Esophagus squamous epithelium (tissue), 5 donors: ENCODE measurements at places on chromosomes 13 and 19. TPM values are rescaled to one million over a fixed set of nuclear protein-coding genes. Genes with fewer than 3 reads are reported as not detected.

Gene CLDN10
- 1.3 TPM for total RNA-seq

Gene IZUMO4
- 3.2 TPM for total RNA-seq

Gene SYCN
- total RNA-seq, result not detected

Gene PPAN
- total RNA-seq, result 56.1 TPM

Gene CD70
- 4.0 TPM for total RNA-seq

Gene GARIN5A
- 0.53 TPM for total RNA-seq

Gene KL
- total RNA-seq, result 1.1 TPM

Gene ZNF610
- 0.15 TPM for total RNA-seq

Gene ZNF69
- total RNA-seq, result 0.18 TPM

Gene PABPC3
- 0.19 TPM for total RNA-seq

Gene EID2B
- total RNA-seq, result 0.79 TPM

Gene PRRG2
- 7.7 TPM for total RNA-seq

Gene RAB3D
- 90.4 TPM for total RNA-seq

GRCh38 chr13:22789027-22789593, 391.7 kb upstream of the SGCG start:
- DNase-seq, result no peak

GRCh38 chr19:35959040-35959967, 23.1 kb downstream of the LRFN3 start:
- DNase-seq, result no peak

DNA sequence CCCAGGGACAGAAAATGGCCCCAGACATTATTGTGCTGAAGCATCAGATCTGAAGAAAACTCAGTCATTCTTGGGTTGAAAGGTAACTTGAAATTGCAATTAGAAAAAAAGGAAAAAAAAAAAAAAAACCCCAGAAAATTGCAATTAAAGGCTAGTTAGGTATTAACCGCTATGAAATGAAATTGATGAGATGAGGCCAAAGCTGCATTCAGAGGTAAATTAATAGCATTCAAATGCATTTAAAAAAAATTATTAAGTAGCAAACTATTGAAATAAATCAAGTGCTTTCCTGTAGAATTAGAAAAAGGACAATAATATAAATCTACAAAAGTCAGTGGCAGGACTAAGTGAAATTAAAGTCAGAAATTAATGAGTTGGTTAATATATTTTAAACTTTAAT, 6.4 kb downstream of the PGLS start:
- DNase-seq, result no peak

- no peak for DNase-seq
These were observed 557 bp downstream of the ZNF576 start for GRCh38 chr19:43596842-43597461.

DNA sequence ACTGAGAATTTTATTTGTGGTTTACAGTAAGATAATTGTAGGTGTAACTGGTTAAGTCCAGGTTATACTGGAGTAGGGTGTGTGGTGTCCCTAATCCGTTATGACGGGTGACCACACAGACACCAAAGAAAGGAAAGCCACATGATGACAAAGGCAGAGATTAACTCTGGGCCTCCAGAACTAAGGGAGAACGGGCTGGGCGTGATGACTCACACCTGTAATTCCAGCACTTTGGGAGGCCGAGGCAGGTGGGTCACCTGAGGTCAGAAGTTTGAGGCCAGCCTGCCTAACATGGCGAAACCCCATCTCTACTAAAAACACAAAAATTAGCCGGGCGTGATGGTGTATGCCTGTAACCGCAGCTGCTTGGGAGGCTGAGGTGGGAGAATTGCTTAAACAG, 10.2 kb upstream of the FUT2 start:
- no peak for DNase-seq

DNA sequence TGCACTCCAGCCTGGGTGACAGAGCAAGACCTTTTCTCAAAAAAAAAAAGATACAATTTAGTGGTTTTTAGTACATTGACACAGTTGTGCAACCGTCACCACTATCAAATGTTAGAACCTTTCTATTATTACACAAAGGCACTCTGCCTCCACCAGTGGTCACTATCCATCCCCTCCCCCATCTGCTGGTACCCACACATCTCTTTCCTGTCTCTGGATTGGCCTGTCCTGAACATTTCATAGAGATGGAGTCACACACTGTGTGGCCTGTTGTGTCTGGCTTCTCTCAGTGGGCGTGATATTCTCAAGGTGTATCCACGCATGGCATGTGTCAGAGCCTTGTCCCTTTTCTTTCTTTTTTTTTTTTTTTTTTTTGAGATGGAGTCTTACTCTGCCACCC, 11.2 kb downstream of the KDM4B start:
- DNase-seq, result no peak

DNA sequence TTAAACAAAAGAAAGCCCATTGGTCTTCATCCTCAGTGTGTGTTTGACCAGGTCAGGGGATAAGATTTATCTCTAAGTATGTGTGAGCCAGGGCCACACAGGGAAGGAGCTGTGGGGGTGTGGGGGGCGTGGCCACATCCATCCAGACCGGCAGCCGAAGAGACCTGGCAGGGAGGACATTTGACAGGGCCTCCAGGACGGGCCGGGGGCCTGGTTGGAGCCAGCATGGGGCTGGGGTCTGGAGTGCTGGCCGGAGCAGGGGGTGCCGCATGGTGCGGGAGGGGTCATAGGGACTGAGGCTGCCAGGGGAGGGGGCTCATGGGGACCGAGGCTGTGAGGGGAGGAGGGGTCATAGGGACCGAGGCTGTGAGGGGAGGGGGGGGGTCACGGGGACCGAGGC, 20.4 kb upstream of the GNA15 start:
- DNase-seq, result no peak

DNA sequence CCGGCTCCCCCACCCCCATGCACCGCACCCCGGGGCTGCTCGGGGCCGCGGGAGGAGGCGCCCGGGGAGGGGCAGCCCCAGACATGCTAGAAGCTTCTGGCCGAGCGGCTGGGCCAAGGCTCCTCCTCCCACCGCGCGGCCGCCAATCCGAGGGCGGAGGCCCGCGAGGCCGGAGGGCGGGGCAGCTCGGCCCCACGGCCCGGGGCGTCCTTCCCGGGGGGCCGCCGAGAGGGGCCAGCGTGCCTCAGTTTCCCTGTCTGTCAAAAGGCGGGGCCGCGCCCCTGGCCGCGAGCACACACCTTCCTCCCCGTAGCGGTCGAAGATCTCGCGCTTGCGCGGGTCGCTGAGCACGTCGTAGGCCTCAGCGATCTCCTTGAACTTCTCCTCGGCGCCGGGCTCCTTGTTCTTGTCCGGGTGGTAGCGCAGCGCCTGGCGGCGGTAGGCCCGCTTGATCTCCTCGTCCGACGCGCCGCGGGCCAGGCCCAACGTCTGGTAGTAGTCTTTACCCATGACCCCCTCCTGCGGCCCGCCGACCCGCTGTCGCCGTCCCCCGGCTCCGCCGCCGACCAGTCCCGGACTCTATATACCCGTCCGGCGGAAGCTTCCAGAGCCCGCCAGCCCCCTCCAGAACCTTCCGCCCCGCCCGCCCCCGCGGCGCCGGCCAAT, at the start of gene DNAJB1:
Gene DNAJB1, minus strand, starts transcription at position 558 of the 666 bp plus-strand sequence. Its CDS starts 48 bp downstream, at position 510.
- DNase-seq, result no peak

GRCh38 chr13:44263751-44264620, 109.6 kb upstream of the SERP2 start:
- no peak for DNase-seq

DNA sequence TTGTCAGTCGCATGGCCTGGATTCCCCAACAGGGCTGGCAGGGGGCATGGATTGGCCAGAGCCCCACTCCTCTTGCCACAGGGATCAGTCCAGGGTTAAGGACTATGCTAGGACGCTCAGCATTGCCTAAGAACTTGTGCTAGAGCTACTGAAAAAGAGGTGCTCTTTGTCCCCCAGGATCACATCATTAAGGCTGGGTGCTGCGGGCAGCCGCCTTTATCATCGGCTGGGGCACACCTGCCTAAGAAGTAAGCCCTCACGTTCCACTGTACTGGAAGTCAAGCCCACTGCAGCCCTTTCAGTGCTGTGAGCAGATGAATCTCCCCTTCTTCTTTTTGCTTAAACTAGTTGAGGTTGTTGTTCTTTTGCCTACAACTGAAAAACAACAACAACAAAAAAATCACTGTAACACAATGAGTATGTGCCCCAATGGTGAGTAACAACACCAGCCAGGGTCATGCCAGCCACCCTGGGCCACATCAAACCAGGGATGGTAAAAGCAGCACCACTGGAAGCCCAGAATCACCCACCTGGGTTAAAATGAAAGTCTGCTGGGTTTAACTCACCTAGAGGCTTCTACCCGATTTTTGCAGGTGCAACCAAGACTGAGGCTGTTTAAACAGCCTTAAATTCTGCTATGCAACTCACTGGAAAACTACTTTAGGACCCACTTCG, 20.6 kb downstream of the STK24 start:
- no peak for DNase-seq

GRCh38 chr13:61874970-61875579, 459.4 kb upstream of the PCDH20 start:
- no peak for DNase-seq

GRCh38 chr13:49110122-49110912, 109.8 kb upstream of the MLNR start:
- peak; percentile 1 for DNase-seq

DNA sequence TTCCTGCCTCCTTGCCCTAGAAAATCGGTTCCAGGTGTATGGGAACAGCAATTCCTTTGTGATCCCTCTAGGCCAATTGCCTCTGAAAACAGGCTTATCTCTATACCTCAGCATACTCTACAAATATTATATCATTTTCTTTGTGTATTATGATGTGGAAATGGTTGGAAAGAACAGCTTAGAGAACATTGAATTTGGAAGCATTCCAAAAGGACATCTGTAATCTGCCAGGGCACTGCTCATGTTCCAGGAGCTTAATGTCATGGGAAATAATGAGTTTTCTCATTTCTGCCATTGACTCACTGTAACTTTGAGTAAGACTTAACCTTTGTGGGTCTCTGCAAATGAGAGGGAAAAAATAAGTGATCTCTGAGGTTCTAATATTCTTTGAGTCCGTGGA, 147.3 kb downstream of the UFM1 start:
- no peak for DNase-seq

DNA sequence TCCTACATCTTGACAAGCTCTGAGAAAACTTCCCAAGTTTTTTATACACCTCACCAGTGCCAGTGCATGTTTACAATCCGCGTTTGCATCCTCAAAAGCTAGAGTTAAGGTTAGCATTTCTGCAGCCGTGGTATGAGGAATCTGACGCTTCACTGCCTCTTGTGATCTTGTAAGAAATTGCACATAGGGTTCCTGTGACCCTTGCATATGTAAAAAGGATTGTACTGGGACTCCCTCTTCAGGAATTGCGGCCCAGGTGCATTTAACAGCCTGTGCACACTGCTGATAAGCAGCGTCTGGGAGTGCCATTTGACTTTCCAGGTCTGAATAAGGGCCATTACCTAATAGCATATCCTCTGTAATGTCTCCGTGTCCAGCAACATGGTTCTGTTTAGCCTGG, 15.3 kb downstream of the FPR3 start:
- no peak for DNase-seq

- no peak for DNase-seq
These were observed 37.2 kb upstream of the MATK start for GRCh38 chr19:3823350-3823713.

- no peak for DNase-seq
These were observed 219.9 kb downstream of the COG6 start for GRCh38 chr13:39875111-39875987.

DNA sequence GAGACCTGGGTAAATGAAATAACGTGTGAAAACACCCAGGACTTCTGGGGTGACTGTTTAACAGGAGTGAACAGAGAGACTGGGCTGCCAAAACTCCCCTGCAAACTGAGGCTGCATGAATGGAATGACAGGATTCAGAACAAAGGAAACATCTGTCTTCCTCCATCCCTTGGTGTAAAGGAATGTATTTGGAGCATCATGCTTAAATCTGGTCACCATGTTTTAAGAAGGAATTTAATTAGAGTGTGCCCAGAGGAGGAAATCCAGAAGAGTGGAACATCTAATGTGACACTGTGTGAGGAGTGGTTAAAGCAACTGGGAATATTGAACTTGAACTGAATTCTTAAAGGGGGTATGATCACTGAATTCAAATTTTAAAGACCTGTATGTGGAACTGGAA, 437.2 kb downstream of the LIG4 start:
- DNase-seq, result no peak

DNA sequence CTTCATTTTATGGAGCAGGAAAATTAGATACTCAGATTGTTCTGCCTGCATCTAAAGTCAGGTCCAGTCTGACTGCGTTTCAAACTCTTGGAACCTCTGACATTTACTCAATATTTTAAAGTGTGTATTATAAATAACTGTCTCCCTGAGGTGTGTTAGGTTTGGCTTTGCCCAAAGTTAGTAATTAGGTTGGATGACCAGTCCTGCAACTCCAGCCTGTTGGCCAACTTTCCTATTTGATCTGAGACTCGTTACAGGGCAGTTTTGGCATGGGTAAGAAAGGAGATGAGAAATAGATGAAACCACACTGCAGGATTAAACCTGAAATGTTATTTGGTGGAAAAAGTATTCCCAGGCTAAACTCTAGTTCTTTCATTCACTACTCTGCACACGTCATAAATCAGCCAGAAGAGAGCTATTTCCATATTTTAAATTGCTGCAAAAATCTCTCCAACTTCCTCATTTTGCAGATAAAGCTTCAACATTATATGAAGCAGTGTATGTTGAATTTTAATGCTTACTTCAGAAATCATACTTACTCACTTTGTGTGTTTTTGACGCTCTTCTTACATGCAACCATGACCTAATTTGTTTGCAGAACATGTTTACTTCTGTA, 357.1 kb downstream of the DCT start:
- no peak for DNase-seq

GRCh38 chr19:51721905-51722304, 1.9 kb downstream of the HAS1 start:
- no peak for DNase-seq

DNA sequence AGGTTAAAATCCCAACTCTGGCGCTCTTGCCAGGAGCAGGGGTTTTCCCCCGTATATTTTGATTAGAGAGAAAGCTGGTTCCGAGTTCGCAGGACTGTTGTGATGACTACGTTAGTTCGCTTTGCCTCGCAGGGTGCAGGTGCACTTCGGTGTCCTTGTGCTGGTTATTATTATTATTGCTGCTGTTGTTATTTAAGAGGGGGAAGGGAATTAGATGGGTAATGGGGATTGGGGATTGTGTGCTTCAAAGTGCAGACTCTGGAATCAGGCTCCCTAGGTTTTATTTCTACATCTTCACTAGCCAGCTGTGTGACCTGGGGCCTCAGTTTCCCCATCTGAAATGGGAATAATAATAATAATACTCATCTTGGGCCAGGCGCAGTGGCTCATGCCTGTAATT, 15.2 kb downstream of the ACP7 start:
- DNase-seq, result no peak

- DNase-seq, result no peak
These were observed 105.1 kb downstream of the NUFIP1 start for GRCh38 chr13:44884076-44884729.

DNA sequence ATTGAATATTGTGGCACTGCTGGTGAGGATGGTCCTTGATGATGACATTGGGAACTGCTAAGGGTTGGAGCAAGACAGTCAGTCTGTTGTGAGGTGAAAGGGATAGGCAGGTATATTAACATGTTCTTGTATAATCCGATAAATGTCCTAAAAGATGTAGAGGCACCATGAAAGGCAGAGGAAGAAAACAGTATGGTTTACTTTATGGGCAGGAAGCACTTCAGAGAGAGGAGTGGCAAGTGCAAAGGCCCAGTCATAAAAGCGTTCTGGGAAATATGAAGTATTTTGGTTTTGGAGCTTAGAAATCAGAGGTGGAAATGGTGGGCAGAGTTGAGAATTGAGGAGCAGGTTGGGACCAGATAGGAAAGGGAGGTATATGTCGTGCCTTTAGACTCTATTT, 9.5 kb downstream of the NUP58 start:
- DNase-seq, result no peak

GRCh38 chr13:71169180-71169579, 697.8 kb downstream of the DACH1 start:
- no peak for DNase-seq

- no peak for DNase-seq
These were observed 4.3 kb upstream of the PALM3 start for GRCh38 chr19:14066134-14066533.
